ENCODE measurements at places on chromosomes 4 and X.

GRCh38 chrX:120999413-120999812 lies 13.9 kb upstream of the CT47A1 start:
- DNase-seq, result no peak

GRCh38 chr4:31592293-31592692 lies 872.1 kb downstream of the PCDH7 start:
- DNase-seq, result no peak

DNA sequence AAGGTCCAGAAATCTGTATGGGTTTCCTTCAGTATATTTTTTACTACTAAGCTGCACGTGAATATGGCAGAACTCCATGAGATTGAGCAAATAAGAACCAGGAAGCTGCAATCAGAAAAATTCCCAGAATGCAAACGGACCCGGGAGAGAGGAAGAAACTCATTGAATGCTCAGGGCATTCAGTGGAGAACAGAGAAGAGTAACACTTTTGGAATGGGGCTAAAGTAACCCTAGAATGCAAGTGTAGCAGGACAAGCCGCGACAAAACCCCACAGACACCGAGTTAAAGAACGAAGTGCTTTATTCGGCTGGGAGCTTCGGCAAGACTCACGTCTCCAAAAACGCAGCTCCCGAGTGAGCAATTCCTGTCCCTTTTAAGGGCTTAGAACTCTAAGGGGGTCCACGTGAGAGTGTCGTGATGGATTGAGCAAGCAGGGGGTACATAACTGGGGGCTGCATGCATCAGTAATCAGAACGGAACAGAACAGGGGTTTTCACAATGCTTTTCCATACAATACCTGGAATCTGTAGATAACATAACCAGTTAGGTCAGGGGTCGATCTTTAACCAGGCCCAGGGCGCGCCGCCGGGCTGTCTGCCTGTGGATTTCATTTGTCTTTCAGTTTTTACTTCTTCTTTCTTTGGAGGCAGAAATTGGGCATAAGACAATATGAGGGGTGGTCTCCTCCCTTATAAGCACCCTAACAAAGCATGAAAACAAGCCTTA lies 56.4 kb downstream of the RAB28 start:
- no peak for DNase-seq

GRCh38 chr4:185888676-185889075 lies 76.7 kb upstream of the SORBS2 start:
- no peak for DNase-seq

DNA sequence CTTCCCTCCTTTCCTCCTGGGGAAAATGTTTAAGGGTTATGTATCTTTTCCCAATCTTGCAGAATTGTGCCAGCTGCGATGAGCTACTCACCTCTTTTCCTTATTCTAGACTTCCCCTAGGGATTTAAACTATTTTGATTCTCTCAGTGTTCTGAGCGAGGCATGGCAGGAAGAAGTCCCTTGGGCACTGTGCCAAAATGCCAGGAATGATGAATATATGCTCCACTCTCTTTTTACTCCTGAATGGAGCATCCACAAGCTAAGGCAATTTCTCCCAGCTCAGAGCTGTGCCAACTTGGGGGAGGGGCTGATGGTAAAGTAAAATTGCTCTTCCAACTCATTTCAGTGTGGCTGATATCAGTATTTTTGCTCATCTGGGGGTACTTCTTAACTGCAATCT lies 4.0 kb upstream of the C4orf17 start:
- DNase-seq, result no peak

GRCh38 chrX:9681011-9681410 lies 84.6 kb downstream of the GPR143 start:
- no peak for DNase-seq

GRCh38 chrX:22057667-22058066 lies 25.5 kb downstream of the PHEX start:
- DNase-seq, result no peak

- no peak for DNase-seq
Measured at GRCh38 chr4:53191997-53192396, 173.9 kb downstream of the SCFD2 start.

- no peak for DNase-seq
Measured at GRCh38 chr4:6470502-6471306, 1.7 kb downstream of the PPP2R2C start.

- DNase-seq, result no peak
Measured at GRCh38 chr4:15774020-15774420, 4.1 kb upstream of the CD38 start.

- no peak for DNase-seq
Measured at GRCh38 chr4:122707497-122707896, 25.0 kb upstream of the BBS12 start.

DNA sequence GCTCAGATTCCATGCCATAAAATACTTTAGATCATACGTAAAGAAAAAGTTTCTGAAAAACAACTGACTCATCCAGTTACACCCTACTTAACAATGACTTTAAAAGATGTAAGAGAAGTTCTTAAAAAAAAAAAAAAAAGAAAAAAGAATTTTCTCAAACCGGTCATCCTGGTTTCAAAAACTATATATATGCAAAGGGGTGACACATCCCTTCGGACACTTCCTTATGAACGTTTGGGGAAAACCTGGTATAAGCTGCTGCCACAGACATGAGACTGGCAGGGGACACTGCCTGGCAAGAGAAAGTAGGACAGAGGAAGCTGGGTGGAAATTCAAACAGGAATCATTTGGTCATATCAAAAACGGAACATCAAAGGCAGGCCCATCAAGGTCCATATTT lies 81.2 kb upstream of the PRSS48 start:
- DNase-seq, result no peak

DNA sequence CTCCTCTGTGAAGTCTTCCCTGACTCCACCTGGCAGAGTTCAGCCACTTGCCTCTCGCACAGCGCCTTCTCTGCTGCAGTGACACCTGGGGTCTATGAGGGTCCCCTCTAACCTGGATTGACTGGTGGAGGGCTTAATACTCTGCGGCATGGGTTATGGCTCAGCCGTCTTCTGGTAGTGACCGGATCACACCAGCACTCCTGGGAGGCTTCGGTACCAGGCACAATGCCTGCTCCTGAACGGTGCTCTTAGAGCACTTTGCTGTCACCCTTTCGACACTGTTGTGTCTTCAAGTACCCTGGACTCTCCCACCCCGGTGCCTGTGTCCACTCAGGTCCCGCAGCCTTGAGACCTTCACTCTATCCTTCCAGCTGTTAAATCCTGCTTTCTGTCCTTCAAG lies 50.0 kb downstream of the C4orf50 start:
- DNase-seq, result no peak
